ENCODE measurements at places on chromosomes 1 and 21.

- no peak for DNase-seq
Measured at GRCh38 chr21:34952701-34953100, 96.4 kb downstream of the RUNX1 start.

DNA sequence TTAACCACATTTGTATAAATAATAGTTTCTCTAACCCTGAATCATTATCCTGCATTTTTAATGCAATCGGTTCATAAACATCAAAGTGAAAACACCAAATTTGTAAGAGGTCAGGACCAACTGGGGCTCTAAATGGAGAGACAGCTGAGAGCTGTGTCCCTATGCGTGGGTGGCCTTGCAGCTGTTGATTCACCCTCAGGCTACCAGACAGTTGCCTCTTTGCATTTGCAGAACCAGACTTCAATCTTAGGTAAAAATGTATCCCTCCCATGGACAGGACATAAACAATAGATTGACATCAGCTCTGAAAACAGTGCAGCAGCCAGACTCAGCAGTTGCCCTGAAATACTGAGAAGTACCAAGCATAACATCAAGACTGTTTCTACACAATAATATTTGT lies 8.8 kb upstream of the TGFB2 start:
- DNase-seq, result no peak

DNA sequence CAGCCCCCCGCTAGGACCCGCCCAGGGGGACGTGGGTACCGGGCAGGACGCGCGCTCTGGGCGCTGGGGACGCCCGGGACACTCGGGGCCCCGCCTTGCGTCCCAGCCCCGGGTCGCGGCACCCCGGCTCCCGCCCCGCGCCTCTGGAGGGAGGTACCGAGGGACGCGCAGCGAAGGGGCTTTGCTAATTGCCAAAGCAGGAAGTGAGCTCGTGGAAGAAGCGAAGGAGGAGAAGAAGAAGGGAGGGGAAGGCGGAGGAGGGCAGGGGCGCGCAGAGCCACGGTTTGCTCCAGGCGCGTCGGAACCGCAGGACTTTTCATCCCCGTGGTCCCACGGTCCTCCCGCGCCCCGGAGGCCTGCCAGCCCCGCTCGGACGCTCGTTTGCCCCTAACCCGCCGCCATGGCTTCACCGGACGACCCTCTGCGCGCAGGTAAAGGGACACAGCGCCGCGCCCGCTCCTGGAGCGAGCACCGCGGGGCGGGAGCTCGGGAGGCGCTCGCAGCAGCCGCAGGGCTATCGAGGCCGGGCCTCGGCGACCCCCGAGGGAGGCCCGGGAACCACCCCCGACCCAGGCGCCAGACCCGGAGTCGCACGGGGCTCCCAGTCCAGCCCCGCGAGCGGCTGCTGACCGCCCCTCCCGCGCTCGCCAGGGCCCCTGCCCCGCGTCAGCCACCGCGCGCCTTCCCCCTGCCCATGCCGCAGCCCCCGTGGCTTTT lies 1.3 kb downstream of the EDARADD start:
- DNase-seq, result peak; percentile 51

- DNase-seq, result peak; percentile 26
Measured at GRCh38 chr1:199113265-199113869, 474.5 kb downstream of the PTPRC start.

DNA sequence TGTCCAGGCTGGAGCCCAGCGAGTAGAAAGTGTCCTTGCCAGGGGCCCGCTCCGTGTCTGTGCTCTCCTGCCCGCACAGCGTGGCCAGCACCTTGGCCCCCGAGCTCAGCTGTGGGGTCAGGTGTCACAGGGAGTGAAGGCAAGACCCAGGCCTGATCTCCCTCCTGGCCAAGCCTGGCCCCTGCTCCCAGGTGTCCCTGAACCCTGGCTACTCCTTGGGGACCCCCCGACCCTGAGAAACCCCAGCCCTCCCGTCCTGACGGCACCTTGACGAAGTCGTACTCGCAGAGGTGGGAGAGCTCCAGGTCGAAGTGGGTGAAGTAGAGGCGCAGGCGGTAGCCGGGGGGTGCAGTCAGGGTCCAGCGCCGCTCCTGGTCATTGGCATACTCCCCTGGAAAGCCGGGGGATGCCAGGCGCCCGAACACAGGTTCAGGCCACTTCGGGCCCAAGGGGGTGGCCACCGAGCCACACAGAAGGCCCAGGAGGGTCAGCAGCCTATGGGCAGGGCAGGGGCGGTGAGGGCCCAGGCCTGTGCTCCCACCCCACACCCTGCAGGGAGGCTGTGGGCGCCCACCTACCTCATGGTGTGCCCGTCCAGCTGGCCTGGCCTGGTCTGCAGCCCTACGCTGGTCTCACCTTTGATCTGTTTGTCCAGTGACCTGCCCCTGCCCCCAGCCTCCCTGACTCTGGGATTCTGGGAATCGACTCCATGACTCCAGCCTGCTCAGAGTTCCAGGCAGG lies at the start of gene MASP2:
Gene MASP2, minus strand, starts transcription at position 615 of the 741 bp plus-strand sequence. Its CDS starts 32 bp downstream, at position 583.
- DNase-seq, result no peak

DNA sequence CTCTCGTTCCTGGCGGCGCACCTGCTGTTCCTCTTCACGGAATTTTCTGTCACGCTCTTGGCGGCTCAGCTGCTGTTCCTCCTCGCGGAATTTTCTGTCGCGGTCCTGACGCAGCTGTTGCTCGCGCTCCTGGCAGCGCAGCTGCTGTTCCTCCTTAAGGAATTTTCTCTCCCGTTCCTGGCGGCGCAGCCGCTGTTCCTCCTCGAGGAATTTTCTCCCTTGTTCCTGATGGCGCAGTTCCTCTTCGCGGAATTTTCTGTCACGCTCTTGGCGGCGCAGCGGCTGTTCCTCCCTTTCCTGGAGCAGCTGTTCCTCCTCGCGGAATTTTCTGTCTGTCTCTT lies 6.4 kb downstream of the TCHH start:
- no peak for DNase-seq

DNA sequence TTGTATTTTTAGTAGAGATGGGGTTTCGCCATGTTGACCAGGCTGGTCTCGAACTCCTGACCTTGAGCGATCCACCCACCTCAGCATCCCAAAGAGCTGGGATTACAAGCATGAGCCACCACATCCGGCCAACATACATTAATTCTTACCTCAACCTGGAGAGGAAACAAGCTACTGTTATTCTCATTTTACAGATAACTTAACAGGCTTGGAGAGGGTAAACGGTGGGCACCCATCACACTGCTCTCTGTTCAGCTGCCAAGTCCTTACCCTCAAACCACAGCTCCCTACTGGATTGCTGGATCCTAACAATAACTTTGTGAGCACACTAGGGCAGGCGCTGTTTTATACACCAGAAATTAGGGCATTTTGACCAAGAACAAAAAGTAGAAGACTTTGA lies 93.6 kb upstream of the BARHL2 start:
- DNase-seq, result no peak

DNA sequence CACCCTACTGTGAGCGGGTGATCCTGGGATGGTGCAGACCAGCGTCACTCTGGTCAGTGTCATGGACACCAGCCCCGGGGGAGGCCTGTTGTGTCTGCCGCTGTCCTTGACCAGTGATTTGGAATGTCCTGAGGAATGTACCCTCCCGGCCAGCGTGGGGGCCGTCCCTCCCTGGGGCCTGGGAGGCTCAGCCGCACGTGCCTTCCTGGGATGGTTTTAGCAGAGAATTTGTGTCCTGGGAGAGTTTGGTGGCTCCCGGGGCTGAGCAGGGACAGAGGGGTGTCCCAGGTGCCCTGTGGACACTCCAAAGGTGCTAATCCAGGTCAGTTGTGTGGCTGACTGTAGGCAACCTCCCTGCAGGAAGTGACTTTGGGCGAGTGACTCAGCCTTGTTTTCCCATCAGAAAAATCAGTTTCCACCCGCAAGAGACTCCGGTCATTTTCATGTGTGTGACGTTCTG lies 6.2 kb downstream of the ARHGEF16 start:
- no peak for DNase-seq

- DNase-seq, result no peak
Measured at GRCh38 chr1:185358957-185359356, 41.9 kb upstream of the IVNS1ABP start.

DNA sequence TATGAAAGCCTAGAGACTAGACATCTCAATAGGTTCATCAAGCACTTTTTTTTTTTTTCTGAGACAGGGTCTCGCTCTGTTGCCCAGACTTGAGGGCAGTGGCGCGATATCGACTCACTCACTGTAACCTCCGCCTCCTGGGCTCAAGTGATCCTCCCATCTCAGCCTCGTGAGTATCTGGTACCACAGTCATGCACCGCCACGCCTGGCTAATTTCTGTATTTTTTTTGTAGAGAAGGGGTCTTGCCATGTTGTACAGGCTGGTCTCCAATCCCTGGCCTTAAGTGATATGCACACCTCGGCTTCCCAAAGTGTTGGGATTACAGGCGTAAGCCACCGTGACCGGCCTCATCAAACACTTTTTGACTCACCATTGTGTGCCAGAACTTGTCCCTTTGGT lies 613 bp upstream of the GPATCH4 start:
- no peak for DNase-seq
